ENCODE measurements at places on chromosomes 2 and 18.

- no peak for DNase-seq
Observed at GRCh38 chr2:151922845-151923666, 94.8 kb upstream of the ARL5A start.

DNA sequence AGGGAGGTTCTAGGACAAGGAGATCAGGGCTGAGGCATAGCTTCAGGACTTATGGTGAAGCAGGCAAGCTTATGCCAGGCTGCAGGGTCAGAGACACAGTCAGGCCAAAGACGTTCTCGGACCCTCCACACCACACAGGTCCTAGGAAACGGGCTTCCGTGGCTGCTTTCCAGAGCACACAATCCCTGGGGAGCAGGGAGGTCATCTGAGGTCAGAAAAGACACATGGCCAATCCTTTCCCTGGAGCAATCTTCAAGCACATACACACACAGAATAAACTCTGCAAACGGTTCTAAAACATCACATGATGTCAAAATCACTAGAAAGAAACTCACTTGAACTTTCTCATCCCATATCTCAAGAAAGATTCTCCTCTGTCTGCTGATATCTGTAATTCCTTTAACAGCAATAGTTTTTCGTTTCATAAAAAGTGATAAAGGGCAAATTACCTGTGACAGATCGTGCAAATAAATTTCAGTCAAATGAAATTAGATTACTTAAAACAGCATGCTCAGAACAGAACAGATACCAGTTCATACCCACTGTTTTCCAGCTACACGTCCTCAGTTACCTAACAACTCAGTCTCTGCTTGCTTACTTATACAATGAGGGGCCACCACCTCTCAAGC is 63.9 kb downstream of the MBOAT2 start:
- no peak for DNase-seq

DNA sequence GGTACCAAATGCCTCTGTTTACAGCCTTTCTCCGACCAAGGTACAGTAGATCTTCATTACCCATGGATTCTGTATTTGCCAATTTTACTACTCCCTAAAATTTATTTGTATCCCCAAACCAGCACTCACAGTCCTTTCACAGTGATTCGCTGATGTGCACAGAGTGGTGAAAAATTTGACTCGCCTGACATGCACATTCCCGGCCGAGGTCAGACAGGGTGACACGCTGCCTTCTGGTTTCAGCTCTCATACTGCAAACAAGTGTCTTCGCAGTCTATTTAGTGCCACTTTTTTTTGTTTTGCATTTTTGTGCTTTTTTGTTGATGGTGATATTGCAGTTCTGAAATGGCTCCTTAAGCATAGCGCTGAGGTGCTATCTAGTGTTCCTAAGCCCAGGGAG is 71.0 kb downstream of the MAPK4 start:
- no peak for DNase-seq

DNA sequence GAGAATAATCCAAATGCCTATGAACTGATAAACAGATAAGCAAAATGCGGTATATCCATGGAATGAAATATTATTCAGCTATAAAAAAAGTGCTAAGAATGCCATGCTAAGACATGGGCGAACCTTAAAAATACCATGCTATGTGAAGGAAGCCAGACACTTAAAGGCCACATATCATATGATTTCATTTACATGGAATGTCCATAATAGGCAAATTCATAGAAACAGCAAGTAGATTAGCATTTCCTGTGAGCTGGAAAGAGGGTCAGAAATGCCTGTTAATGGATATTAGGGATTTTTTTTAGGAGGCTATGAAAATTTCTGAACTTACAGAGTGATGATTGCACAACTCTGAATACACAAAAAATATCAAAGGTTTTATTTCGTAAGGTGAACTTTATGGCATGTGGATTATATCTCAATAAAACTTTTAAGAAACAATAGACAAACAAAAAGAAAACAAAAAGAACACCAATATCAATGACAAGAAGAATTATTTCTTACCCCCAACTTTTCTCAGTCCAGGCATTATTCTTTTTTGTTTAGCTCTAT is 1207.7 kb downstream of the SUCLG1 start:
- no peak for DNase-seq

- DNase-seq: peak; percentile 47
Observed at GRCh38 chr2:148875387-148876051, 492 bp downstream of the KIF5C start.

DNA sequence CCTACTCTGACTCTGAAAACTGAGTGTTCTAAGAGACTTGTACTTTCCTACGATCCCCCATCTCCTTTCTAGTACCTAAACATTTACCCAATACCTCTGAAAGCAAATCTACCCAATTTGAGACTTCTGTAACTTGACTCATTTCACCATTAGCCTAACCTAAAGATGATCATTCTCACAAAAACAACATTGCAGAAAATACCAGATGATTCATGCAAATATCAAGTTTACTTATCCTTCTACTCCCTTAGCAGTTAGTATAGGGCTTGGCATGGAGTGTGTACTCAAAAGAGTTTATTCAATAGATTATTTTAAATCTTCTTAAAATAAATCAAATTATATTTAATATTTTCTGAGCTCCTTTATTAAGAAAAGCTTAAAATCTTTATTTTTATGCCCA is 89.6 kb downstream of the NR4A2 start:
- DNase-seq: no peak

- DNase-seq: no peak
Observed at GRCh38 chr2:126879348-126880298, 19.1 kb upstream of the TEX51 start.

DNA sequence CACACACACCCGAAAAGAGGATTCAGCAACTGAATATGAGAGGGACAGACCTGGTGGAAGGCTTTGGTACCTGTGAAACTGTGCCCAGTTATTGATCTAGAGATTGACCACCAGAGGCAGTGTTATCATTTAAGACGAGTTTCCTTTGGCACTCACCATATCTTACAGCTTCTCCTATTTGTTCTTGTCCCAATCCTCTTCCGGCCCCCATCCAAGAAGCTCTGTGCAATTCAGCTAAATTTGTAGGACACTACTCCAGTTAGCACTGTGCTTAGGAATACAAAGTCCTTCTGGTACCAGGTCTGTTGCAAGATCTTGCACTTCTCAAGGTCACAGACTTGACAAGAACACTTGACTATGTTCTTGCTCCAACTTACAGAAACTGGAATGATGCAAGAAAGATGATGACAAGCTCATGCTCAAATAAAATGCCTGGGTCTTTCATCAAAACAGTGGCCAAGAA is 177.7 kb downstream of the TMEM247 start:
- no peak for DNase-seq

GRCh38 chr2:129711816-129712675 is 267.4 kb upstream of the RAB6C start:
- DNase-seq: no peak

Data from activated naive CD8-positive, alpha-beta T cell treated with anti-CD3 and anti-CD28 coated beads, Interleukin-2, amount 10 ng/mL, durations not matched to agents 7 days and 5 days (primary cell).